NCI-H748 treated with DMSO at 0.1 percent for 48 hours (cell line): ENCODE measurements at places on chromosomes 3 and 15.

DNA sequence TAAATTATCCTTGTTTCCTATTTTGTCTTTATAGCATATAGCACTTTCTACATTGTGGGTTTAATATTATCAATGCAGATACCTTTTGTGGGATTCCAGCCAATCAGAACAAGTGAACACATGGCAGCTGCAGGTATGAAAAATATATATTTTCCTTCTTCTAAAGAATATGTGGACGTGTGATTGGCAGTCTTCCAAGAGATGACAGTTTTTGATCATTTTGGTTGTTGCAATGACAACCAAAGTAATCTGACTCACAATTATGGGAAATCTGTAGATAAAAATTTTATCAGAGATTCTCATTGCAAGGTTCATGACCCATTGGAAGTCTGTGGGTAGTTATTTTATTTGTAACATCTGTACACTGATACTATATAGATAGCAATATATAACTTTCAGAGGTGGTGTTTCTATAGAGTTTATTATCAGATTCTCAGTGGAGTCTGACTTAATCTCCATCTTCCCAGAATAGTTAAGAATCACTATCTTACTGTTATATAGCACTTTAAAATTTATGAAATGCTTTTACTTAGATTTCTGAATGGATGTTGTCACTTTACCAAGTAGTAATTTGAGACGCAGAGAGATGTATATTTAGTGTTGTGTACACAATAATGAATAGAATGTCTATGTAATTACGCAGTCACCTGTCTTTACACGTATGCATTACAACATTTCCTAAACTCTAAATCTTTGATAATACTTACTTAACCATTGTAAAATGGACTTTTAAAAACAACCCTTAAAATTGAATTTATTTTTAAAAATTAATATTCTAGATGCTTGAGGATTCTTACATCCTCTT, 82.5 kb downstream of the STT3B start:
- DNase-seq: peak; percentile 57

GRCh38 chr3:45978006-45978761, 17.4 kb downstream of the FYCO1 start:
- DNase-seq: no peak

DNA sequence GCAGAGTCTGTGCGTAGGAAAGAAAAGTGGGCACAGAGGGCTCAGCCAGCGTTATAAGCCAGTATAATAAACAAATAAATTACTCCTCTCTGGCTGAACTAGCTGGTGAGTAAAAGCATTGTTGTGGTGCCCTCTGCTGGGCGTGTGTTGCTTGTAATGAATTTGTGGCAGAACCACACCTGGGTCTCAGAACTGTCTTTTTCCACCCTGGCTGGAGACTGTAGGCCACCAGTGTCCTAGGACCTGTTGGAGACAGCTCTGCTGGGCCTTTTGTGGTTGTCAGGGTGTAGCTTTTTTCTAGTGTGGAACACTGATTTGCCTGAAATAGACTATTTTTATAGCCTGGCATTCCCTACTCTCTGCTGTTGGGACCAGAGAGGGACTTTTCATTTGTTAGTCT, 130.5 kb upstream of the EIF1B start:
- DNase-seq: peak; percentile 26

GRCh38 chr3:9930804-9931418, 2.7 kb upstream of the CRELD1 start:
- DNase-seq: no peak

DNA sequence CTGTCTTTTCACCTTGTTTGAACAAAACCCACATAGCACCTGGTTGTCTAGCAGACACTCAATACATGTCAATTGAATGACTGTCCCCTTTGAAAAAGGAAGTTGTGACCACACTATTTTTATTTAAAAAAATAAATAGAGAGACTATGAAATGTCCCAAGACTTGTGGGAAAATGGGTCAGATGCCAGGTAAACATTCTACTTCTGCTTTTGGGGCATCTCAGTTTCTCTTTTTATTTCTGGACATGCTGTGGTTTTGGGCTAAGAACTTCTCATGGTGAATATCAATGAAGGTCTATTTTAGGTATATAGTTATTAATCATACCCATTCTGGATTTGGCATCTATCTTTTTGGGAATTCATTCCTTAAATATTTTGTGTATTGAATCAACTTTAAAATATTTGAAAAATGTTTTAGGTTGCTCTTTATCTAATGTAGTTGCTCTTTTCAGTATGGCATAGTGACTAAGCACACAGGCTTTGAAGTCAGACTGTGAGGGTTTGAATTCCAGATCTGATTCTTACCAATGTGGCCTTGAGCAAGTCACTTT, 4.4 kb downstream of the TMEM45A start:
- DNase-seq: no peak

GRCh38 chr3:121957674-121958415, 63.6 kb downstream of the SLC15A2 start:
- no peak for DNase-seq

DNA sequence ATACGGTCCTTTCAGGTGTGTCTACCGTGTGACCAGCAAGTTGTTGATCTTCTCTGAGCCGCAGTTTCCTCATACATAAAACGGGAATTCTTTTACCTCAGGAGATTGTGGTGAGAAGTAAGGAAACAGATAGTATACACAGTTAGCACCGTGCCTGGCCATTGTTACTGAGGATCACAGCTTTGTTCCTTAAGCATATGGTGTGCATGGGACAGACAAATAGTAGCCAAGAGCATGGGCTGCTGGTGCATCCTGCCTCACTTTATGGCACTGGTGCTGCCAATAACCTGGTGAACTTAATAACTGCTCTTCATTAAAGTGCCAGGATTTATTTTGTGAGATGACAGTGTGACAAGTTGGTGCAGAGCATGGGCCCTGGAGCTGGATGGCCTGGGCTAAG, 86.3 kb downstream of the PDCD6IP start:
- no peak for DNase-seq

DNA sequence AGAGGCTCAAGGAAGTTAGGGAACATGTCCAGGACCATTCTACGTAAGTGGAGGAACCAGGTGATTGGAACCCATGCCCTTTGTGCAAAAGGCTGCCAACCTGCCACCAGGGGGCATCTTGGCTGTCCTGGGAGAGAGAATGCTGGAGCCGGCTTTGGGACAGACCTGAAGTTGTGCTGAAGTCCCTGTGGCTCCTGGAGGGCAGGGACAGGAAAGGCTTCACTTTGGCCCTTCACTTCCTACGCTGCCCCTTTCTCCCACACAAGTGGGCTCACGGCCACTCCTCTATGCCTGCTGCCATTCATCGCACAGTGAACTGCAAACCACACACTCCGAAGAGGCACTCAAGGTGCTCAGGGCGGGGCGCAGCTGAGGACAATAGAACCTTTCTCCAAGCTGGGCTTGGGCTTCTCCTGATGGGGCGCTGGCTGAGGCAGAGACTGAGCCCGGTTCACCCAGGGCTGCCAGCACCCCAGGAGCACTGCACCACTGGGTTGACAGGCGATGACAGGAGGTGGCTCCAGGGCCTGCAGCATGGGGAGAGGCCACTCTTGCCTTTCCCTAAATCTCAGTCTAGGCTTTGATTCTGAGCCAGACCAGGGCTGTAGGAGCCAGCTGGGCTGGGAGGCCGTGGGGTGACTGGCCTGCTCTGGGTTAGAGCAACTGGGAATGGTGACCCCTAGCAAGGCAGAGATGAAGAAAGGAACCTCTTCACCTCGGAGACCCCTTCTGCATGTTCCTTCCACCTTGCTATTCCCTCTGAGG, 8.4 kb downstream of the SHF start:
- DNase-seq: no peak

- no peak for DNase-seq
Measured at GRCh38 chr3:190381441-190381840, 6.5 kb upstream of the CLDN16 start.

- no peak for DNase-seq
Measured at GRCh38 chr3:144010371-144010770, 38.7 kb downstream of the DIPK2A start.

GRCh38 chr3:85838921-85839320, 880.1 kb downstream of the CADM2 start:
- peak; percentile 48 for DNase-seq

GRCh38 chr3:24137958-24138875, 193.1 kb downstream of the NR1D2 start:
- peak; percentile 31 for DNase-seq

DNA sequence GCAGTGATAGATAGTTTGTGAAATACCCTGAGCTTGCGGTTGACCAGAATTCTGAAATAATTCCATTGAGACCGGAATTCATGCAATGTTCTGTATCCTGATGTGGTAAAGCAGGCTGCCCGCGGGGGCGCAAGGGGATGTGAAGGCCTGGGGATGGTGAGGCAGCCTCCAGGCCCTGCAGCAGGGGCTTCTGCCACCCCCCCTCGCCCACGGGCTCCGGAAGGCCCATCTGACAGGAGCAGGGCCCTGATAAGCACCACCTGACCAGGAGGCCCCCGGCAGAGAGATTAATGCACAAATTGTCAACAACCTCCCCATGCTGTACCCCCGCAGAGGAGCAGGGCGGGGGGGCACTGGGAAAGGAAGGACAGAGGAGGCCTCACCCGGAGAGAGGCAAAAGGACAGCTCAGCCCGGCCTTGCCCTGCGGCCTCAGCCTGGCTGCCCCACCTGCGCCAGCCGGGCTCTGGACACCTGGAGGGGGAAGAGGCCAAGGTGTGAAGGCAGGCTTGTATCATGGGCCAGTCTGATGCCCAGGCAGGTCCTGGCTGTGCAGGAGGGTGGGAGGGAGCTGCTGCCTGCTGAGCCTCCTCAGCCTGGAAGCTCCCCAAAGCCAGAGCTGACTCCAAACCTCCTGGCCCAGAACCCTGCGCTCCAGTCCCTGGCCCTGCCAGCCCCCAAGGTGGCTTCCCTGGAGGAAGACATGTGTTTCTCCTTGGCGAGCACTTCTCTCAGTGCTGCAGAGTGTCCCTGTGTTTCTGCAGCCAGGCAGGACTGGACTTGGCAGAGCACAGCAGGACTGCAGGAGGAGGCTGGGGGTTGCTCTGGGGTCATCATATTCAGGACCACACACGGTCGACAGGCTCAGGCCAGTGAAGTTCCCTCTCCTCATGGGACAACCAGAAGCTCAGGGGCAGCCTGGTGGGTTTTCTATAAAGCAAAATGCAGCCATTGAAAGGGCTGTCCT, 46.5 kb downstream of the RPN1 start:
- DNase-seq: no peak

- no peak for DNase-seq
Measured at GRCh38 chr3:157857440-157857839, 248.8 kb downstream of the SHOX2 start.

DNA sequence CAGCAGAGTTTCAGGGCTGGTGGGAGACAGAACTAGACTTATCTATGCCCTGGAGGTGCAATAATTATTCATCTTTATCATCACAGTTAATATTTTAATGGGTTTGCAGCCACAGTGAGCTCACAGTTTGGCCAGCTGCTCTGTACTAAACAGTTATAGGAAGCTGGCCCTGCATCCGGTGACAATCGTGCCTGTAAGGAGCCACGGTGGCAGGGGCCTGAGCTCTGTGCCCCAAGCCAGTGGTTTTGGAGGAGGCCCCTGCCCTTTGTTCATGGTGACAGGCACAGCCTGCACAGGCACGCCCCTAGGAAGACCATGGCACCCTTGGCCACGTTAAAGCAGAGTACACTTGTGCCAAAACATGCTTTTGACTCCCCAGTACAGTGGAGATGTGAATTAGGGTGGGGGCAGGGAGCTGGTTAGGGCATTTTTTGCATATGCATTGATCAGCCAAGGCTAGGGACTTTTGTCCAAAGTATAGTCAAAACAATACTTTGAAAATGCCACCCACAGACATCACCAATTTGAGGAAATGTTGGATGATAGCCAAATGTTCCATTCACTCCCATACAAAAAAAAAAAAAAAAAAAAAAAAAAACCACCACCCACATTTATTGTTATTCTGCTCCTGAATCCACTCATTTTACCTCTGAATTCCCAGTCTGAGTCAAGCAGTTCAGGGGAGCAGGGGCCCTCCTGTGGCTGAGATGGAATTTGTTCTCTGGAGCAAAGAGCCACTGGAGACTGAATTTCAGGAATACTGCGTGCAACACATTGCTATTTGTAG, 3.4 kb upstream of the RFTN1 start:
- DNase-seq: no peak

DNA sequence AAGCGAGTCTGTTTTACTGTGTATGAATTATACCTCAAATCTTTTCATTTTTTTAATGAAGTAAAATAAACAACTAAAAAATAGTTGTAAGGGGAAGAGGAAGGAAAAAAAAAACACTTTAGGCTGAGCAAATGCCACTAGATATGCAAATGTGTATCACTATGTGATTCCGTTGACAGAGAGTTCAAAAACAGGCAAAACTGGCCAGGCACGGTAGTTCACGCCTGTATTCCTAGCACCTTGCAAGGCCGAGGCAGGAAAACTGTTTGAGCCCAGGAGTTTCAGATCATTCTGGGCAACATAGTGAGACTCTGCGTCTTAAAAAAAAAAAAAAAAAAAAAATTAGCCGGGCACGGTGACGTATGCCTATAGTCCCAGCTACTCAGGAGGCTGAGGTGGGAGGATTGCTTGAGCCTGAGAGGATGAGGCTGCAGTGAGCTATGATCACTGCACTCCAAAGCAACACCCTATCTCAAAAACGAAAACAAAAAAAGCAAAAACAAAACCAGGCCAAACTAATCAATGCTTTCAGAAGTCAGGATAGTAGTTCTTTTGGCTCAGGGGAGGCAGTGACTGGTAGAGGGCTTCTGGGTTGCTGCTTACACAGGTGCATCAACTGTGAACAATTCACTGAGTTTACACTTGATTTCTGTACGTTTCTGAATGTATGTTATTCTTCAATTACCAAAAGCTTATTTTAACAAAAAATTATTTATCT, 7.4 kb downstream of the PRC1 start:
- no peak for DNase-seq

- DNase-seq: no peak
Measured at GRCh38 chr3:45832699-45833098, 9.2 kb downstream of the LZTFL1 start.

GRCh38 chr3:55790596-55791350, 303.7 kb upstream of the WNT5A start:
- no peak for DNase-seq

DNA sequence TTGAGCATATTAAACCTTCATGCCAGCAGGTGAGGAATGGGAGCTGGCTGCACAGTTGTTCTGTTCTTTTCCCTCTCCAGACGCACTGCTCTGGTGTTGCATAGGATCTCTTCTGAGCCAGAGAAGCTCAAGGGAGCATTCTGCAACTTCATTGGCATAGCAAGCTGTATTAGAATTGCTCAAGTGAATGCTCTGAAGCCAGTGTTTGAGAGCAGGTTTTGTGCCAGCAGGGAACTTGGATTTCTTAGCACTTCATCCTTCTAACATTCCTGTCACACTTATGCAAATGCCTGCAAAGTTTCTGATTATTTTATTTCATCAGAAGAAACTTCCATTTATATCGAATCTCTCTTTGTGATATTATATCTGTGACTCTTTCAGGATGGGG, 366.6 kb downstream of the AGBL1 start:
- no peak for DNase-seq

- no peak for DNase-seq
Measured at GRCh38 chr3:15805756-15806266, 8.0 kb upstream of the ANKRD28 start.

GRCh38 chr15:85754989-85755388, 39.7 kb downstream of the KLHL25 start:
- DNase-seq: no peak

GRCh38 chr3:197706658-197707057, 30.0 kb downstream of the RUBCN start:
- DNase-seq: no peak

GRCh38 chr3:46467562-46467961, 2.9 kb upstream of the LTF start:
- no peak for DNase-seq

GRCh38 chr3:155015776-155016436, 64.2 kb upstream of the MME start:
- DNase-seq: no peak
